Activated T-helper 2 cell treated with anti-CD3 and anti-CD28 coated beads, Interferon-gamma antibody, Interleukin-2, Interleukin-4, amounts not matched to agents 10 μg/mL and 5 μg/mL and 100 μg/mL, durations not matched to agents 14 hours and 24 hours and 36 hours (primary cell): ENCODE measurements at places on chromosomes 12 and 14. TPM values are rescaled to one million over a fixed set of nuclear protein-coding genes. Genes with fewer than 3 reads are reported as not detected.

Gene NFATC4
- 0.21 TPM in 1 of 2 replicates, not detected in the other for total RNA-seq

Gene DDX11
- 152 and 156 TPM in 2 replicates for total RNA-seq

Gene MYO1A
- 2.4 and 4.2 TPM in 2 replicates for total RNA-seq

Gene BEGAIN
- 3.4 and 3.5 TPM in 2 replicates for total RNA-seq

Gene DPF3
- 0.62 and 0.66 TPM in 2 replicates for total RNA-seq

Gene GZMB
- total RNA-seq = 4,664 and 4,741 TPM in 2 replicates

DNA sequence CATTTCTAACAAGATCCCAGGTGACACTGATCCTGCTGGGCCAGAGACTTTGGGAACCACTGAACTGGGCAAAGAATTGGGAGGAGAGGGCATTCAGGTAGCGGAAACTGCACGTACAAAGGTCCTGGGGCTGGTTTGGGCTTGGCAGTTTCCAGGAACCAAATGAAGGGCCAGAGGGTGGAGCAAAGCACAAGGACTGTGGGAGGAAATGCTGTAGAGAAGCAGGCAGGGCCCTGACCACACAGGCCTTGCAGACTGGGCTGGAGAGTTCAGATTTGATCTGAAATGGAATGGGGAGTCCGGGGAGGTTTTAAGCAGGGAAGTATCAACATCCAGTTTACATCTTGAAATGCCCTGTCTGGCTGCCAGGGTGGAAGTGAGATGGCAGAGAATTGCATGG is 195.1 kb downstream of the PHETA1 start:
- no peak for DNase-seq

- no peak for DNase-seq
These were observed 62.7 kb downstream of the GALNT4 start for GRCh38 chr12:89461649-89462612.

DNA sequence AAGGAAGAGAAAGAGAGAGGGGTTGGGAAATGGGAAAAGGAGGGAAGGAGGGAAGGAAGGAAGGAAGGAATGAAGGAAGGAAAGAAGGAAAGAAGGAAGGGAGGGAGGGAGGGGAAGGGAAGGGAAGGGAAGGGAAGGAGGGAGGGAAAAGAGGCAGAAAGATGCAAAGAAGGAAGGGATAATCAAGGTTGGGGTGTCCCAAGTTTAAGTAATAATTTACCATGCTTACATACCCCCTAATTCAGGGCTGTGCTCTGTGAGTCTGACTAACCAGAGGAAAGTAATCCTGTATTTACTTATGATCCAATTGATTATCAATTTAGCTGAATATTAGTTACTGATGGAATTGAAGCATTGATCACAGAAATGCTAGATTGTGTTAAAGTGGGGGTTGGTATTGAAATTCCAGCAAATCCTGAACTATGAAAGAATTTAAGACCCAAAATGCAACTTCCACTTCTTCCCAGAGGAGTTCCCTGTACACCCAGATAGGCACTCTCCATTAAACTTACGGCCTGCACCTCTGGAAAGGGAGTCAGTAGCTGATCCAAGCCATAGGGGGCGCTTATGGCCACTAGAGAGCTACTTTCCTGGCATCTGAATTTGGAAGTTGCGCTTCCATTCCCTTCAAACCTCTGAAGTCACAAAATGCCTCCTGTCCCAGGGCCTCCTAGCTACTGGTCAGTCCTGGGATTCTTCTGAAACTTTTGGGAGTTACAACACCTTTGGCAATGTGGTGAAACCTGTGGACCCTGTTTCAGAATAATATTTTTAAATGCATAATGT is 162.7 kb upstream of the PWP1 start:
- no peak for DNase-seq

DNA sequence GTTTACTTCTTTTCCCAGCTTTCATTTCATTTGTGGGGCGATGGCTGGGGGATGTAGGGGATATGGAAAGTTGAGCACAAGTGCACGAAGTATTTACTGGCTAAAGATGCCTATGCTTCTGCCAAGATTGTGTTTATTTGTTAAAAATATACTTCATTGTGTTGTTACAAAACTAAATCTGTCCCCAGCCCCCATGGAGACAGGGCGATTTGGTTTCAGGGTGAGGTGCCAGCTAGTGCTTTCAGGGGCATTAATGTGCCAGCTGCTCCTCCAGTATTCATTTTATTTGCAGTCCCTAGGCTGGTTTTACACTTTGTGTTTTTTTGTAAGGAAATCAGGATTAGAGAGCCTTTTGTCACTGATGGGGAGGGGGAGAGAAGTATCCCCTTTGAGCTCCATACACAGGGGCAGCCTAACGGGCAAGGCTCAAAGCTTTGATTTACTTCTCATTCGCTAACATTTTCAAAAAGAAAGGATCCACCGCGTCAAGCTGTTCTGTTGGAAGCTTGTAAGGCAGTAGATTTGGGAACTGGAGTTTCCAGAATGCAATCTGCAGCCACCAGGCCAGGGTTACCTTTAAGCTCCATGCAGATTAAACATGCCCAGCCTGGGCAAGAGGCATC is 198.7 kb upstream of the PLEKHG7 start:
- DNase-seq = no peak

GRCh38 chr12:94207849-94208621 is 59.7 kb downstream of the PLXNC1 start:
- DNase-seq = peak; percentile 33

- no peak for DNase-seq
These were observed 16.9 kb downstream of the PLEKHG7 start for GRCh38 chr12:92719674-92720073.

DNA sequence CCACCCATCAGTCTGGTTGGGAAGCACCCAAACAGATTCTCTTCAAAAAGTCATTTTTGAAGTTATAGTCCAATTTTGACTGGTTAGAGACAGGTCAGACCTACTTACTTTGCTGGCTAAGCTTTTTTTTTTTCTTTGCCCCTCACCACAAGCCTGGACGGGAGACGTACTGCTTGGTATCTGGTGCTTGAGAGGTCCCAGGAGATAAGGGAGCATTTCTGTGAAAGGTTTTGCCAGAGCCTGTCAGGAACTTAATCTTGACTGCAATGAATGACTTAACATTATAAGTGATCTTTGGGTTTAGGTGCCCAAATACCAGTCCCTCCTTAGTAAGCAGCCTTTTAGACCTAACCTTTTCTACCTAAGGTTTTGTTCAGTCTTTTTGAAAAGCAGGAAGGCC is 6.3 kb downstream of the MTHFD1 start:
- no peak for DNase-seq

DNA sequence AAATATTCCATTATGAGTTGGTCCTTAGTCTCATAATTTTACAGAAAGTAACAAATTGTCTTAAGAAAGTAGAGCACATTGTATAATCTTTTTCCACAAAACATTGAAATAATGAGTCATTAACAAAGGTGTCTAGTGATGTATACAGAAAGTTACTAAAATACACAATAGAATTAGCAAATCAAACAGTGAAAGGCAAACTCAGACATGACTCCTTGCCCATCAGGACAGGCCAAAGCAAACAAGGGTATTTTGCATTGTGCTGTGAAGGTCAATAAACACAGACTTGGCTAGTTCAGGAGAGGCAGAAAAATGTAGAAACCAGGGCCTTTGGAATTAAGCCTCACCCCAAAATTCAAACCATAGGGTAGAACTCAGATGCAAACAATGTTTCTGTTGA is 37.3 kb downstream of the SIX4 start:
- DNase-seq = no peak

GRCh38 chr14:23828616-23829015 is 125.0 kb upstream of the DHRS4 start:
- no peak for DNase-seq

- DNase-seq = no peak
These were observed 184.6 kb upstream of the TMEM260 start for GRCh38 chr14:56394826-56395530.

DNA sequence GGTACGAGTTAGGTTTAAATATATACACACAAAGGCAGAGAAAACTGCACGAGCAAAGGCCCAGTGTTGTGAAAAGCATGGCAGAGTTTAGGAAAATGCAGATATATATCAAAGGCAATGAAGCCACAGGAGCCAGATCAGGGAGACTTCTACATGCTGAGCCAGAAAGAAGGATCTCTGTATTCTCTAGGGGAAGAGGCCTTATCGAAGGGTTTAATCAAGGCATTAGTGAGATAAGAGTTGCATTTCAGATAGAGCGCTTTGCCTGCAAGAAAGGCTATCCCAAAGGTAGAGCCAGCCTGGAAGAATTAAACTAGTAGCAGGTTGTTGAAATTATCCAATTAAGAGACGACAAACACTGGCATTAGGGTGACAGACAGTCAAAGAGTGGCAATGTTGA is 7.6 kb downstream of the PTPRO start:
- no peak for DNase-seq

DNA sequence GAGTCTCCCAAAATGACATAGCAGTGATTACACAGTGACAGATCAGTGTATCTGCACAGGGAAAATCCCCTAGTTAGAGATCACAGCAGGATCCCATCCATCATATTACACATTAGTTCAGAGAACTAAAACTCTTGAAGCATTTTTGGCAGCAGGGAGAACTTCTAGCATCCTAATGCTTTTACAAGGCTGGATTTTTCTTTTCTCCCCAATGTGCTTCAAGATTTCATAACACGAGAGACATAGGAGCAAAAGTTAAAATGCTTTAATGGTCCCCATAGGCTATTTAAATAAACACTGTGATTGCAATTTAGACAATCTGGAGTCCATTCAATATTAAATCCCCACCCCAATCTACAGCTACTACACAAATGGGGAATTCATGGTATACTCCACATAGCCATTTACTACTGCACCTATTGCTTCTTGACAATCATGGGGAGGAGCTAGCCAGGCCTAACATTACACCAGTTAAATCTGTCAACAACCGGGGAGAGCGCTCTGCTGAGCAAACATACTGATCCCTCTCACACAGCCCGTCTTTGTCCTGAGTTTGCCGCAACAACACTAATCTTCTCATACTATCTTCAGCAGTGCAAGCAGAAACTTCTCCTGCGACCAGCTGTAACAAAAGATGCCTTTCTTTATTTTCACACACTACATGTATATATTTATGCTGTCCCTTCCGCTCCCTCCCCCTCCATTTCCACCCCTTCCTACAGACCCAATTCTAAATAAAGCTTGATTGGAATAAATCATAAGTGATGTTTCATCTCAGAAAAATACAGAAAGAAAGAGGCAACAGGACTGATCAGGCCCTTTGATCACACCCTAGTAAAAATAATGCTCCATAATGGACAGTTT is 120.3 kb upstream of the SOX5 start:
- no peak for DNase-seq

DNA sequence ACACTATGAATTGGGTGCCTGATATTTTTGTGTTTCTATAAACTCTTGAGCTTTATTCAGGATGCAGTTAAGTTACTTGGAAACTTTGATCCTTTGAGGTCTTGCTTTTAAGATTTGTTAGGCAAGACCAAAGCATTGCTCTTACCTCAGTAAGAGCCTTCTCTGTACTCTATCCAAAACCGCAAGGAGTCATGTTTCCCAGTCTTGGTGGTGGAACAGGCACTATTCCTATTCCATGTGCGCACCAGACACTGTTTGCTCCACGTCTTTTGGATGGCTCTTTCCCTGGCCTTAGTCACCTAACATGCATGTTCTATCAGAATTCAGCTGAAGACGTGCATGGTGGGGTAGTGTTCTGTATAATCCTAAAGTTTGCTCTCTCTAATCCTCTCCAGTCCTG is 23.5 kb downstream of the CSRP2 start:
- DNase-seq = no peak

DNA sequence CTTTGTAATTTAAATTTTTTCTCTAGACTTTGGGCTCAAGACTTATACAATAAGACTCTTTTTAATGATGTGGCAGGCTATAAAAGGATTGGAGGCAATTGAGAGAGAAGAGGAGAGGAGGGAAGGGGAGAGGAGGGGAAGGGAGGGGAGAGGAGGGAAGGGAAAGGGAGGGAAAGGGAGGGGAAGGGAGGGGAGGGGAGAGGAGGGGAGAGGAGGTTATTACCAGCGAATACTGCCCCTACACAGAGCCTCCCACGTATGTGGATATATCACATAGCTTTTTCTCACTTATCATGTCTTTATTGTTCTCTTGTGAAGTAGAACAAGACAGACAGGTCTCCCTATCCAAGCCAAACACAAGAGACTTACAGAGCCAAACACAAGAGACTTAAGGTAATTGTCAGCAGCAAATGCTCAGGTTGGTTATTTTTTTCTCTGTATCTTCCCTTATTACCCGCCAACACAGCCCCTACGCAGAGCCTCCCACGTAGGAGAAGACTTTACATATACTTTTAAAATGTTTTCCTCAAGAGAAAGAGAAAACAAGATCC is 63.1 kb downstream of the DRAM1 start:
- DNase-seq = no peak

- DNase-seq = no peak
These were observed 94.4 kb upstream of the PLEKHG7 start for GRCh38 chr12:92608151-92609091.

DNA sequence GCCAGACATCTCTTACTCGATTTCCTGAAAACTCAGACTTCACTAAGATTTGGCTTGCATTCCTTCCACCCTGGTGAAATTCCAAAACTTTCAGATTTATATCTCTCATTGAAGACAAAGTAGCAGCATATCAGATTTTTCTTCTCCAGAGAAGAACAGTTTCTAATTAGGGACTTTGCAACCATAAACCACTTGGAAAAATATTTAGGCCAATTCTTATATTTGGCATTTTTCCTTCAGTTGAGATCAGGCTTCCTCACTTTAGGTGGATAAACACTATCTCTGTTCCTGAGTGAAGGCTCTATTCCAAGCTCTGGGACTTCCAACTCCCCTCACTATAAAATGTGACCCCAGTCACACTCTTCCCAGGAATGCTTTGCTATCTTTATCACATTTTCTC is 1434.3 kb upstream of the FLRT2 start:
- no peak for DNase-seq
